ENCODE measurements at places on chromosomes 3 and 15.

DNA sequence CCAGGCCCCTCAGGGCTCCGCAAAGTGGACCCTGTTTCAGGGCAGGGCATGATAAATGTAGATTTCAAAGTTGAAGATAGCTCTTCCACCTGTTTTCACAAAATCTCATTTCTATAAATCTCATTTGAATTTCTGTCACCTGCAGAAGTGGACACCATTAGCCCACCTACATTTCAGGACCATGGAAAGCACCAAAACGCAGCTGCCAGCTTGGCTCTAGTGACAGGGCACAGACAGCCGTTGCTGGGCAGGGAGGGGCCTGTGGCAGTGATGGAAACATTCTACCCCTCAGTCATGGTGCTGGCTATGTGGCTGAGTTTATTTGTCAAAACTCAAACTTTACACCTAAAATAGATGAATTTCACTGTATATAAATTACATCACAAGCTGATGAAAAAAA is 40.4 kb downstream of the PRR23E start:
- DNase-seq, result no peak

DNA sequence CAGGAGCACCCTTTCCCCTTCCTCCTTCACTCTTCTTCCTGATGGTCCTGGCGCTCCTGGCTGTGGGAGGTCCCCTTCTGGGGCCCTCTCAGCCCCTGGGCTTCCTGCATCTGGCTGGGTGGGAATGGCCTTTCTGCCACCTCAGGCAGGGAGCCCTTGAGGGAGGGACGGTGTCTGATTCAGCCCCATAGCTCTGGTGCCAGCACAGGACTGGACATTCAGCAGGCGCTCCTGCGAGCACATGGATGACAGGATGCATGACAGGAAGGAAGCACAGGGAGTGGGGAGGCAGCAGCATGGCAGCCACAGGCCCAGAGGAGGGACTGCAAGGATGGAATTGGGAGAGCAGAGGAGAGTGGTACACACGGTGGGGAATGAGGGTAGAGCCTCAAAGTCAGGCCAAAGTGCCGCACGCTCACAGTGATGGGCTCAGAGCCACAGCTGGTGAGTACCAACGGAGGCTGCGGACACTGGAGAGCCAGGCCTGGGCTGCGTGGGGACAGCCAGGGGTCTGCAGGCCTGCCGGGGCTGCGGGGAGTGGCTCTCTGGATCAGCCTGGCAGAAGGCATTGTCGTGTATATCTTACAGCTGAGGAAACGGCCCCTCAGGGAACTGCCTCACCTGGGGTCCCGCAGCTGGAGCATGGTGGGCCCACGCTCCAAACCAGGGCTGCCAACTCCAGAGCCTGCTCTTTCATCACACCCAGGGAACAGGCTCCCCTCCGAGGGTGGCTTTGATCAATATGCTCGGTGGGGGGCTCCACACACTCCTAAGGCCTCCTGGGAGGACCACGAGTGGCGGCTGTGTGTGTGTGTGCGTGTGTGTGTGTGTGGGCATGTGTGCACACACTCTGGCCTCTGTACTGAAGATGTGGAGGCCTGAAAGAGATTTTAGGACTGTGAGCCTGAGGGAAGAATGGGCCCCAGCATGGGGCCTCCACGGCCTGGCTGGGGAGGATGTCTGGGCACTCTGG is 51.4 kb upstream of the CTSH start:
- no peak for DNase-seq

- DNase-seq, result peak; percentile 63
Observed at GRCh38 chr3:45994419-45995235, 997 bp downstream of the FYCO1 start.

DNA sequence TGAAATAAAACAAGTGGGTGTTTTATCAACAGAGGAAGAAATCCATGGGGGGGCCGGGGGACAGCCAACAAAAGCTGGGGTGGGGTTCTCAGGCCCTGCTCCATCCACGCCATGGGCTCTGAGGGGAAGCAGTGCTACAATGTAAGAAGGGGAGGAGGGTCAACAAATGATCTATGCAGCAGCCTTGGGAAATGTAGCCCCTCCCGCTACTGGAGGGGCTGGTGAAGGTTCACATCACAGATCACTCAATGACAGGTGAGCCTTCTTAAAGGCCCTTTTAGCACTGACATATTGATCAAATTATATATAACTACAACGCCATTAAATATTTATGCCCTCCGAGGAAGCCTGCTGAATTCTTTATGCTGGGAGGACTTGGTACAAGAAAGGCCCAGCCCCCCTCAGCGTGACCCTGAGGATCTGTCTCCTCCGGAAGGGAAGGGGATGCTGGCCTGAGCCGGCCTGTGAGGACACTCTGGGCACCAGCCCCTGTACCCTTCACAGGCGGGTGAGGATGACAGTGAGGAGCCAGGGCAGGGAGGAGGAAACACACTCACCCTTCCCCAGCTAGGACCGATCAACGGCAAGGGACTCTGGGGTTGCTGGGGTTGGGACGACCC is 15.3 kb downstream of the TLE3 start:
- no peak for DNase-seq

DNA sequence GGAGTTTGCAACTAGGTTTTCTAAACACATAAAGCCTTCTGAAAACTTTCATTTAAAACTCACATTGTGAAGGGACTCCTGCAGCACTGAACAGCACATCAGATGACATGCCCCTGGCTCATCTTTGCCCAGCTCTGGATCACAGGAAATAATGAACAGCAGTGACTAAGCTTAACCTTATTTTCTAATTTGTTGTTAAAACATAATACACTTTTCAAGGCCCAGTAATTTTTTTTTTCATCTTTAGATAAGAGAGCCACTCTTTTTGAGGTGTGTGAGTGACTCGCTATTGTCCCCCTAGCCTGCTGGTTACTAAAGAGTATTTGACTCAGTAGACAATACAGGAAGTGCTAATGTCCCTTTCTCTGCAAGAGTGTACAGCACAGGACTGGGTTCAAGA is 204.0 kb downstream of the OSBPL10 start:
- no peak for DNase-seq

DNA sequence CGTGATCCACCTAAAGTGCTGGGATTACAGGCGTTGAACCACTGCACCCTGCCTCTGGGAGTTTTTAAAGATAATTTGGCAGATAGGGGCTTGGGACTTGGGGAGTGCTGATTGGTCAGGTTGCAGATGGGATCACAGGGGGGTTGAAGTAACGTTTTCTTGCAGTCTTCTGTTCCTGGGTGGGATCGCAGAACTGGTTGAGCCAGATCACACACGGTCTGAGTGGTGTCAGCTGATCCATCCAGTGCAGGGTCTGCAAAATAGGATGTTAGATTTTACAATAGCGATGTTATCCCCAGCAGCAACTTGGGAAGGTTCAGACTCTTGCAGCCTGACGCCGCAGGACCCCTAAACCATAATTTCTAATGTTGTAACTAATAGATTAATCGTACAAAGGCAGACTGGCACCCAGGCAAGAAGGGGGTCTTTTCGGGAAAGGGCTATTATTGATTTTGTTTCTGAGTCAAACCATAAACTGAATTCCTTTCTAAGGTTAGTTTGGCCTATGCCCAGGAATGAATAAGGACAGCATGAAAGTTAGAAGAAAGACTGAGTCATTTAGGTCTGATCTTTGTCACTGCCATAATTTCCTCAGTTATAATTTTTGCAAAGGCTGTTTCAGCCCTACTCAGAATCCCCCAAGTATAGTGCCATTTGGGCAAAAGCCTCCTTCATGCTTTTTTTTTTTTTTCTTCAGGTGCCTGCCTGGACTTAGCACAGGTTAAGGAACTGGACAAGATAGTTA is 1.5 kb upstream of the CA12 start:
- DNase-seq, result no peak

DNA sequence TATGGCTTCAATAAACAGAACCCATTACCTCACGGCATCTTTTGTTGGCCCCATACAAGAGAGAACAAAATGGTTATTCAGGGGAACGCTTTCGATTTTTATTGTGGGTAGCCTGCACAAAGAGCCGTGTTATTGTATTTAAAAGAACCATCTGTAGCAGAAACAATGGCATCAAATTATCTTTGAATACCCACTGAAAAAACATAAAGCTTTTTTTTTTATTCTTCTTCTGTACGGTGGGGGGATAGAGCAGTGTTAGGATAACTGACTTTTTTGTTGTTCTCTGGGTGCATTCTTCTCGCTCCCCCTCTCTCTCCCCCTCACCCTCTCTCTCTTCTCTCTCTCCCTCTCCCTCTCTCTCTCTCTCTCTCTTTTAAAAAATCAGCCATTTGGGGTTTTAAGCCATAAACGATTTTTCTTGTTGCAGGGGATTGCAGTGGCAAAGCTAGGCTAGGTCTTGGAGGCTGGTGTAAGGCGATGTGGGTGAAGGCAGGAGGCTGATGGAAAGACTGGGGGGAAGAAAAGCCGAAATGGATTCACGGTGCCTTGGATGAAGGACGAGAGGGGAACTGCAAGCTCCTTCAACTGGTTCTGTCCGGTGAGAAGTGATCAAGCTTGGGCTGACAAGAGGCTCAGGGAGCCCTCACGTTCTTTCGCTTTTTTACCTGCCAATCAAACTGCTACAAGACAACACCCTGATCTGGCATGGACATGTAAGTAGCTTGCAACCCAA is 12.4 kb upstream of the SOX2 start:
- no peak for DNase-seq

GRCh38 chr3:95254758-95255157 is 1191.9 kb downstream of the NSUN3 start:
- DNase-seq, result no peak

GRCh38 chr3:14837878-14838258 is 19.1 kb downstream of the FGD5 start:
- no peak for DNase-seq

GRCh38 chr3:113844622-113845222 is 6.1 kb downstream of the GRAMD1C start:
- no peak for DNase-seq

DNA sequence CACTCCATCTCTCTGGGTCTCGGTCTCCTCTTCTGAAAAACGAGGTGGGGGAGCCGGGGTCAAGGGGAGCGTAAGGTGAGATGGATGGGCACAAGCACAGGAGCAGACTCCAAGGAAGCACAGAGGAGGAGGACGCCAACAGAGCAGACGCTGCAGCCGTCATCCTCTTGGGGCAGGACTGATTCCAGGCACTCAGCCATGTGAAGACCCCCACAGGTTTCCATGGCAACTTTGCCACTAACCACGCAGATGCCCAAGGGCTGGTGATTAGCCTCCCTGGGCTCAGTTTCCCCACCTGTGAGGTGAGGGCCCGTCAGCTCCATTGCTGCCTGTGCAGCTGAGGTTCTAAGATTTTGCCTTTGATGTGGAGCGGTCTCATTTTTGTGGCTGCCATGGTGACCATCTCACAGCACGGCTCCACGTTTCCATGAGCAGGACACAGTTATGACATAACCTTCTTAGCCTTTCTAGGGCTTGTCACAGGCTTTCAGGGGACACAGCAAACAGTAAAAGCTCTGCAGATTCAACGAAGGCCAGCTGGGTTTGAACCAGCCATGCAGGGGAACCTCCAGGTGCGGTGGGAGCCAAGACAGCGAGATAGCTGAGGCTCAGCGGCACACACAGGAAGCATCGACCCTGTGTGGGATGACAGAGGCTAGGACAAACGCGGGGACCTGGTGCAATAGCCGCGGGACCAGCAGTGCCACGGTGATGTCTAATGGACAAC is 170.3 kb downstream of the NUP210 start:
- no peak for DNase-seq

- no peak for DNase-seq
Observed at GRCh38 chr3:171614318-171614921, 154.2 kb upstream of the TNIK start.

DNA sequence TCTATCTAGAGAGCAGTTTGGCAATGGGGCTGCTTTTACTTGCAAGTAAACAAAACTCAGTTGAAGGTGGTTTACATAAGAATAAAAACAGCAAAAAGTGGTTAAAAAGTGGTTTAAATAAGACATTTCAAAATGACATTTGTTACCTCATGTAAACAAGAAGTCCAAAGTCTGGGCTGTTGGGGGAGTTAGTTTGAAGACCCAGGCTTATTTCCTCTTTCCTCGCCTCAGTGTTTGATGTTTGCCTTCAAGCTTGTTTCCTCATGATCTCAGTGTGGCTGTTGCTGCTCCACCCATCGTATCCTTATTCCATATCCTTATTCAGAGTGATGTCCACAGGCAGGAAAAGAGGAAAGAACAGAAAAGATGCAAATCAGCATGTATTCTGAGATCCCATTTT is 15.2 kb downstream of the CGNL1 start:
- no peak for DNase-seq

DNA sequence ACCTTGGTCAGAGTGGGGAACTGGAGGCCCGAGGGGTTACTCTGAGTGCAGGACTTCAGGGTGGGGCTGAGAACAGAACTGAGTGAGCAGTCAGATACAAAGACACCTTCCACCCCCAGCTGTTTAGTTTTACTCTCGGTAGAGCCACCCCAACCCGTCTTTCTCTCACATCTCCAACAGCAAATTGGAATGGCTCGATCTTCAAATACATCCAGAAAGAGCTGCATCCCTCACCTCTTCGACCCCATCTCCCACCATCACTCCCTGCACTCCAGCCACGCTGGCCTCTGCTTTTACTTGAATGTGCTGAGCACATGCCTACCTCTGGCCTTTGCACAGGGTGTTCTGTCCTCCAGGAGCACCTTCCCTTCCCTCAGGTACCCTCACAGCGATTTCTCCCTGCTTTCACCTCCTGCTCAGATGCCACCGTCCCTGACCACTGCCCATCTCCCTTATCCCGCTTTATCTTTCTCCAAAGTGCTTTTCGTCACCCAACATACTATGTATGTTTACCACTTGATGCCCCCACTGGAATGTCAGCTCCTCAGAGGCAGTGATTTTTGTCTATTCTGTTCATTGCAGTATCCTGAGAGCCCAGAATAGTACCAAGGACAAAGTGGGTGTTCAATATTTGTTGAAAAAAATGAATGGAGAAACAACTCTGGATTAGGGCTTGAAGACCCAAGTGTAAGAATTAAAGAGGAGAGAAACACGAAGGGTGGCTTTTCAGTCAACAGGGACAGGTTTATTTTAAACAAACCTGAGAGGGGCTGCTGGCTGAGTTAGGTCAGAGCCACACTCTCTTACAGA is 4.4 kb downstream of the CHCHD4 start:
- DNase-seq, result no peak

DNA sequence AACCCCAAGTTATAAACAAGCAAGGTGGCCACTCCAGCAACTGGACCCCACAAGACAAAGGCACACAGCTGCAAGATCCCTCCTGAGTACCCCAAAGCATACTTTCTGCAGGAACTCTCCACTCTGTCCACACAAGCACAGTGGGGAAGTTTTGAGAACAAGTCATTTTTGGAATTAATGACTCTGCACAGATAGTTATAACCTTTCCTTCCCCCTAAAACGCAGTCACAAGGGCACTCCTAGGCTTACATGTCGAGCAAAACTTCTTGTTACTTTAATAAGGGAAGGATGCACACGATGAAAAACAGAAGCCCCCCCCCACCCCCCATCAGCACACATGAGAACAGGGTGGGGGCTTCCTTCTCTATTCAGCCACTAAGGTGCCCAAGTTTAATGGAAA is 1.2 kb downstream of the STIMATE start:
- no peak for DNase-seq

- DNase-seq, result no peak
Observed at GRCh38 chr3:101966226-101966625, 116.9 kb downstream of the NFKBIZ start.

DNA sequence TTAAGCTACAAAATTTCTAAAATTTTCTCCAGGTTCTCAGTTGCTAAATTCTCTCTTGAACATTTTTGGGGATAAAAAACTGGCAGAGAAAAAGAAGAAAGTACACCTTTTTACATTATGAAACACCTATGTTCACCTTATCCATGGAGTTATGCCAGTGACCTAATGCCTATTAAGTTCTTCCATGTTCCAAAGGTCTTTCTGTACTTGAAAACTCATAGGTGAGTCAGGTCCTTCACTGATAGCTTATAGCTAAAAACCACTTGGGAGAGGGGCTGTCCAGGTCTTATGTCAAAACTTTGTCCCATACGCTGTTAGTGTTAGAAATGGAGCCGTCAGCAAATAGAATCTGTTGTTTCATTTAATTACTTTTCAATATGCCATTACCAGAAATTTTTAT is 487.5 kb upstream of the TPRG1 start:
- DNase-seq, result no peak
